ENCODE measurements at places on chromosomes 7 and 10. TPM values are rescaled to one million over a fixed set of nuclear protein-coding genes. Genes with fewer than 3 reads are reported as not detected.
A peak's percentile ranks its signal among the peaks of the same experiment; 100 is the strongest.

FKBP6 gene
- not detected for total RNA-seq

GFRA1 gene
- total RNA-seq: not detected

- no peak for DNase-seq
Observed at GRCh38 chr10:44467900-44468299, 83.0 kb upstream of the CXCL12 start.

DNA sequence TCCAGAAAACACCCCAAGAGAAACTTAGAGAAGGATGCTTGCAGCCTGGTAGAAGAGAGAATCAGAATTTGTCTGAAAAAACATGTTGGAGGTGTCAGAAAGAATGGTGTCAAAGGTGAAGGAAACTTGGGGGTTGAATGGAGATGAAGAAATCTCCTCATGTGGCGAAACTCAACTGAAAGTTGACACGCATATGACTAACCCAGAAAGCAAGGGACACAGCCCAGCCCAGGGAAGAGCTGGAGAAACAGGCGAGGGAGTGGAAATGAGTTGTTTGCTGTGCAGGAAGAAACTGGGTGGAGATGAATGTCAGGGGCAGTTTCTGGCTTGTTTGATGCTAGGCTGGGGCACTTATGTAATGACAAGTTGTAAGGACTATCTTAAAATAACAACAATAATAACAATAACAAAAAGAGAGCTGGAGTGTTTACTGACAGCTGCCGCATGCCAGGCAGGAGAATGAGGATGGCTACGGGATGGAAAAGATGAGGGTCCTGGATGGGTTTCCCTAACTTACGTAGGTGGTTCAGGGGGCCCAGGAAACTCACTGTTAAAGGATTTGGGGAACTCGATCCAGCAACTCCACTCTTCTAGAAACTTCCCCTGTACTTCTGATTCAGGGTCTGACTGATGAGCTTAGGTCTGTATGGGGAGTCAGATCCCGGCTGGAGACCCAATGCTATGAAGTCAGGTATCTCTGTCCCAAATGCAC is 57.4 kb downstream of the MAP3K8 start:
- DNase-seq: no peak

DNA sequence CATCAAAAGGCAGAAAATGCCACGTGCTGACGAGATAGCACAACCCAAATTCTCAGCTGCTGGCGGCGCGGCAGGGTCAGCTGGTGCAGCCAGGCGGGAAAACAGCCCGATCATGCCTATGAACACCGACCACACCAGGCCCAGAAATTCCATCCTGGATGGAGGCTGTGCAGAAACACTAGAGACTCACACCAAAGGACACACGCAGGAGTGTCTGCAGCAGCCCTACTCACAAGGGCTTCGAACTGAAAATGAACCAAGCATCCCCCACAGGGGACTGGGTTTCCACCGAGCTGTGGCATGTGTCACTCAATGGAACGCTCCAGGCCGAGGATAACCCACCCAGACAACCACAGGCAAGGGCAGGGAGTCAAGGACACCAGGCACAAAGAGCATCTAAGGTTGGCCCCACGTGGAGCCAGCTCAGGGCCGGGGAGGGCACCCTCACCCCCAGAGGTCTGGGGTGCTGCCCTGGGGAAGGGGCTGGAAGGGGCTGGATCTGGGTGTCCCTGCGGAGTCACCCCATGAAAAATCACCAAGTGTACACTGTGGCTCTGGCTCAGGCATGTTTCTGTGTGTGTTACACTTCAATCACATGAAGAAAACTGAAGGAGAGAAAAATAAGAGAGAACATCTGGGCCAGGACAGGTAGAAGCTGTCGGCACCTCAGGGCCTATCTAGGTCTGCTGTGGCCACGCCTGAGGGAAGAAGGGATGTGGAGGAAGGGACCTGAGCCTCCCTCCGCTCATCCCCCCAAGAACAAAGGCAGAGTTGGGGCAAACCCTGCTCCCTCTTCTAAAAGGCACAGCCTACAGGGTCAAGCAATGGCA is 33.0 kb downstream of the RASGEF1A start:
- no peak for DNase-seq

C10orf105 gene
- total RNA-seq: 0.14 TPM

AS3MT gene
- total RNA-seq: 0.31 TPM

DNA sequence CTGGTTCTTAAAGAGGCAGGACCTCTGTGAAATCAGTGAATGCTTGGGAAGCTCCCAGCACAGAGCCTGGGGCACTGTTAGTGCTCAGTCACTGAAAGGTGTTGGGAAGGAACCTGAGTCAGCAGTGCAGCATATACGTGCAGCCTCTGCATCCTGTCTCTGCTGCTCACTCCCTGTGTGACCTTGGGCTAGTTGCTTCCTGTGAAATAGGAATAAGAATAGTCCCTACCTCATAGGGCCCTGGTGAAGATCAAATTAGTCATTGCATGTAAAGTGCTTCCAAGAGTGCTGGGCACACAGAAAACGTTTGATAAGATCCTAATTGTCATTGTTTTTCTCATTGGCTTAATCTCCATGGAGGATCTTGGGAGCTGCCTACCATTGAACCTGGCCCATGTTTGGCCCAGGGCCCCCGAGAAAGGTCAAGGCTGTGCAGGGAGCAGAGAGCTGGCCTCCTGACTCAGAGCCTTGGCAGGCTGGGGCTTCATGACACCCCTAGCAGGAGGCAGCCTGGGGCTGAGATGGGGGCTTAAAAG is 73.3 kb upstream of the COL13A1 start:
- no peak for DNase-seq

NUTM2E gene
- 0.81 TPM for total RNA-seq

PDE1C gene
- not detected for total RNA-seq

OLAH gene
- not detected for total RNA-seq

- no peak for DNase-seq
Observed at GRCh38 chr10:34884272-34884952, 69.3 kb upstream of the PARD3 start.

GRCh38 chr10:50431133-50431532 is 179.8 kb upstream of the ASAH2 start:
- DNase-seq: no peak

POLR2J gene
- total RNA-seq: 37.4 TPM

IL2RA gene
- total RNA-seq: 2.5 TPM

DNA sequence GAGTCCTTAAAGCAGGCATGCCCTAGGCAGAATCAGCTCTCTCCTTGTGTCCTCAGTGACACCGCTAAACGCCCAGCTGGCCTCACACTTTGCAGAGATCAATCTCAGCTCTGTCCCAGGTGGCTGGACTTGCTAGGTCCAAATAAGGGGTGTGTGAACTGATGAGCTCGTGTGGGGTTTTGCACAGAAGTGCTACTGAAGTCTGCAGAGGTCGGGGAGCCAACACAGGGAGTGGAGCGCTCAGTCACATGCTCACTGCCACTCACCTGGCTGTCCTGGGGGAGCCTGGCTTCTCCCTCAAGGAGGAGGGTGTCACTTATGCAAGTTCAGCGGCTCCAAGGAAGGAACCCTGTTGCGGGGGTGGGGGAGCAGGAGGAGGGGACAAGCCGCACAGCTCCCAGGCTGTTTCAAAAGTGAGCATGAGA is 2.0 kb downstream of the ELN start:
- no peak for DNase-seq

GRCh38 chr10:49613165-49613881 is 514 bp upstream of the CHAT start:
- no peak for DNase-seq

DNA sequence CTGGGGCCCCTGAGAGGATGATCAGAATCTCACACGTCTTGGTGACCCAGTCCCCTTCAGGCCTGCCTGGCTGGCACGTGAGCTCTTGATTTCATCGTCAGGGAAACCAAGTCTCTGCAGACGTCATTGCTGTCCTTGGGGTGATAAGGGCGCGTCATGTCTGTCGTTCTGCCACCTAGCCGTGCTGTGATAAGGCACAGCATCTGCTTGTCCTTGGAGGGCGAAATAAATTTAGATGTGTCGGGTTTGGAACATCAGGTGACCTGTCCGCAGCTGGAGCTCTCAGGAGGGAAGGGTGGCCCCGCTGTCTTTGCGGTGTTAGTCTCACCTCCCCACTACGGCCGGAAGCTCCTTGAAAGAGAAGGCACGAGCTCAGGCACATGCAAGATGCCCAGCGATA is 129.2 kb downstream of the GRK5 start:
- DNase-seq: no peak

FZD8 gene
- total RNA-seq: 1.5 TPM

ARHGEF35 gene
- 1.2 TPM for total RNA-seq

GRCh38 chr10:126867567-126868365 is 37.5 kb upstream of the DOCK1 start:
- no peak for DNase-seq

CFAP46 gene
- not detected for total RNA-seq

DNA sequence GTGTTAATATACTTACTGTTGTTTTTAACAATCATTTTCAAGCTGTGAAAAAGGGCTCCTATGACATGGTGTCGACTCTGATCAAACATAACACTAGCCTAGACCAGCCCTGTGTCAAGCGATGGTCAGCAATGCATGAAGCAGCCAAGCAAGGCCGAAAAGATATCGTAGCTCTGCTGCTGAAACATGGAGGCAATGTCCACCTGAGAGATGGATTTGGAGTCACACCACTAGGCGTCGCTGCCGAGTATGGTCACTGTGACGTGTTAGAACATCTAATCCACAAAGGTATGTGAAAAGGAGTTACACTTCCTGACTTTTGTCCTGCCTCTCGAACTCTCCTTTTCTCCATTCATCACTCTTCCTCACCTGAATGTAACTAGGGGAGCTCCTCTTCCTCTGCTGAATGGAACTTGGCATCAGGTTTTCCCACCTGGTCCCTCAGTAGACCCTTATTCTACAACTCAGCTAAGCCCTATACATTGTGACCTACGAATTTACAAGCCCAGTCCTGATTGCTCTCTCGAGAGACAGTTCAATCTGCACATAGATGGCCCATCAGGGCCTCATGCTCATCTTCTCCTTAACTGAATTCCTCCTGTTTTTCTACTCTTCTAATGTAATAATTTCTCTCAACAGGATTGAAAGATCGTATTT is 23.0 kb downstream of the ASB15 start:
- DNase-seq: peak; percentile 28

Measured in CD8-positive, alpha-beta T cell (primary cell).